Ecto neural progenitor cell (in vitro differentiated cells): ENCODE measurements at places on chromosomes 13 and 19.

GRCh38 chr13:107912745-107913144 is 302.6 kb downstream of the LIG4 start:
- DNase-seq: no peak

- no peak for DNase-seq
These were observed 27.1 kb downstream of the FAM124A start for GRCh38 chr13:51249255-51249654.

- no peak for DNase-seq
These were observed 190.6 kb upstream of the NBEA start for GRCh38 chr13:34751492-34751891.

DNA sequence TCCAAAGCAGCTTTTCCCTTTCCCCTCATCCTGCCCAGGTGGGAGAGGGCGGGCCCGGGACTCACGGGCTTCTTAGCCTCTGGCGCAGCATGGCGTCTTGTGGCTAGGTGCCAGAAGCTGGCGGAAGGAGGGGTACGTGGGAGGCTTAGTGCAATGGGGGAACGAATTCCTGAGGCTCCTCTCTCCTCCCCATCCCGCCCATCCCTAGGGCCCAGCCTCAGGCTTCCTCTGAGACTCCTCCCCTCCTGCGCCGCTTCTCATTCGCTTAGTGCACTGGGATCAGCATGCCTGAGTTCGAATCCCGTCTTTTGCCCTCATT is 297.8 kb downstream of the ZNF536 start:
- no peak for DNase-seq

DNA sequence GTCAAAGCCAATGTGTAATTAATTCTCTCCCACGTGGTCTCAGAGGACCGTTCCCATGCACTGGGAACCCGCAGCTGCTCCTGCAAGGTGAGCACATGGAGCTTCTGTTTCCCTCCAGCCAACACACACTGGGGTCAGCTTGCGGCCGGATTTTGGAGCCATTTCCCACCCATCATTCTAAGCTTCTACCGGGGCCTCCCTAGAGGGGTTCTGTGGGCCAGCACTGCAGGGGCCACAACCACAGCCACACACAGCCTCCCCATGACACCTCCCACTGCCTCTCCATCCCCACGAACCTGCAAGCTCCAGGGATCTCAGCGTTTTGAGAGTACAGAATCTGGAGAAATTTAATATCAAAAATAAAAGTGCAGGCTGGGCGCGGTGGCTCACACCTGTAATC is 120.7 kb upstream of the SOX1 start:
- DNase-seq: peak; percentile 29

DNA sequence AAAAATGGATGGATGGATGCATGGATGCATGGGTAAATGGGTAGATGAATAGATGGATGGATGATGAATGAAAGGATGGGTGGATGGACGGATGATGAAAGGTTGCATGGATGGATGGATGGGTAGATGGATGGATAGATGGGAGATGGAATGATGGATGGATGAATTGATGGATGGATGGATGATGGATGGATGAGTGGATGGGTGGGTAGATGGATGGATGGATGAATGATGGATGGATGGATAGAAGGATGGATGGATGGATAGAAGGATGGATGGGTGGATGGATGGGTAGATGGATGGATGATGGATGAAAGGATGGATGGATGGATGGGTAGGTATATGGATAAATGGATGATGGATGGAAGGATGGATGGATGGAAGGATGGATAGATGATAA is 115.1 kb upstream of the LSM14A start:
- DNase-seq: no peak

- no peak for DNase-seq
These were observed 9.7 kb upstream of the STRN4 start for GRCh38 chr19:46755853-46756543.

DNA sequence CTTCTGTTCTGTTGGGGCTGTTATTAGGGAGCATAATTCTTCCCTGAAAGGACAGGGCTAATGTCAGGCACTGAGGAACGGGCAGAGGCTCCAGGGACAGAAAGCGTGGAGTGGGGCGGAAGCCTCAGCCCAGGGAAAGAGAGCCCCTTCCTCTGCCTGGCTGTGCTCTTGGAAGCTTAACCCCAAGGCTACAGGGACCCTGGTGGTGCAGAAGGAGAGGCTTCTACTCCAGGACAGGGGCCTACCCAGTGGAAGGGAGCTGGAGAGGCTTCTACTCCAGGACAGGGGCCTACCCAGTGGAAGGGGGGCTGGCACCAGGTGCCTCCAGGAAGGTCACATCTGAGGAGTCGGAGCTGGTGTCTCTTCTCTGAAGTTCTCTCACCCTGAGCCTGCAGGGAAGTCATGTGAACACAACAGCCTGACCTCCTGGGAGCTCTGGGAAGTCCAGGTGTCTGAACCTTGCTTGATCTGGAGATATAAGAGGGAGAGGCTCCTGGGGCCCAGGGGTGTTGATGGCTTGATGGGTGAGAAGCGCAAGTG is 159.5 kb upstream of the SOX1 start:
- DNase-seq: peak; percentile 17

DNA sequence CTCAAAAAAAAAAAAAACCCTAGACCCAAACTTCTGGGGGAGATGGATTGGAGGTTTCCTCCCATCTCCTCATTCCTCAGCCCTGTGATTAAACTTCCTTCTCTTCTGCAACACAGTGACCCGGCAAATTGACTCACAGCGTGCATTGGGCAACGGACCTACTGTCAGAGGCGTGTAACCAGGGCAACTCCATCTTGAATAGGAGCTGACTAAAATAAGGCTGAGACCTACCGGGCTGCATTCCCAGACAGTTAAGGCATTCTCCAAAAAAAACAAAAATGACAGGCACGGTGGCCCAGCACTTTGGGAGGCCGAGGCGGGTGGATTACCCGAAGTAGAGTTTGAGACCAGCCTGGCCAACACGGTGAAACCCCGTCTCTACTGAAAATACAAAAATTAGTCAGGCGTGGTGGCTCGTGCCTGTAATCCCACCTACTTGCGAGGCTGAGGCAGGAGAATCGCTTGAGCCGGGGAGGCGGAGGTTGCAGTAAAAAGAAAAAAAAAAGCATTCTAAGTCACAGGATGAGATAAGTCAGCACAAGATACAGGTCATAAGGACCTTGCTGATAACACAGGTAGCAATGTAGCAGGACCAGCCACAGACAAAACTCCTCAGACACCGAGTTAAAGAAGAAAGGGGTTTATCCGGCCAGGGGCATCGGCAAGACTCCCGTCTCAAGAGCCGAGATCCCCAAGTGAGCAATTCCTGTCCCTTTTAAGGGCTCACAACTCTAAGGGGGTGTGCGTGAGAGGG is 5.4 kb upstream of the NLRP7 start:
- peak; percentile 48 for DNase-seq
